Esophagus squamous epithelium (tissue), 5 donors: ENCODE measurements at places on chromosomes 1 and 21. TPM values are rescaled to one million over a fixed set of nuclear protein-coding genes. Genes with fewer than 3 reads are reported as not detected.

DNA sequence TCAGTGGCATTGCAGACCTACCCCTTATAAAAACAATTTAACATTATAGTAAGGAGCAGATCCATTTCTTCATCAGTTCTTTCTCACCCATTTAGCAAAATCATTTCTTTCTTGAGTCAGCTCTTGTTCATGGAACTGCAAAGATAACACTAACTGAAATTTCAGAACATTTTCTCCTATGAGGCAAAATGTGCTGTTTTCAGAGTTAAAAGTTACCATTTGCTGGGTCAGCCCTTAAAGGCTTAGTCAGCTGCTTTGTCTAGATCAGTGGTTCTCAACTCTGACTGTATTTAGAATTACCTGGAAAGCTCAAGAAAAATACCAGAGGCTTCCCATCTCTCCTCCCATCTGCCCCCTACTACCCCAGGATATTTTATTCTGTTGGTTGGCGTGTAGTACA is 12.2 kb downstream of the METTL13 start:
- H3K27me3 ChIP-seq: no peaks in the 10 kb centered on the region
- H3K4me3 ChIP-seq: no peak overlapping the region
- H3K4me1 ChIP-seq: no peaks in the 10 kb centered on the region
- H3K27ac ChIP-seq: no peak overlapping the region
- DNase-seq: no peak

GRCh38 chr1:228337711-228338520 is 68.7 kb downstream of the TRIM11 start:
- peaks cover 97% of the 10 kb centered on the region for H3K36me3 ChIP-seq
- no peak overlapping the region for H3K27ac ChIP-seq
- DNase-seq: no peak
- H3K27me3 ChIP-seq: no peaks in the 10 kb centered on the region

GRCh38 chr1:55007625-55008024 is 8.9 kb downstream of the BSND start:
- no peak for DNase-seq
- no peaks in the 10 kb centered on the region for H3K27me3 ChIP-seq
- H3K4me3 ChIP-seq: no peak overlapping the region
- H3K36me3 ChIP-seq: no peaks in the 10 kb centered on the region
- no peak overlapping the region for H3K27ac ChIP-seq

- H3K4me3 ChIP-seq: no peak overlapping the region
- H3K4me1 ChIP-seq: no peaks in the 10 kb centered on the region
- DNase-seq: no peak
- no peaks in the 10 kb centered on the region for H3K27me3 ChIP-seq
- peaks cover 43% of the 10 kb centered on the region for H3K36me3 ChIP-seq
Observed at GRCh38 chr1:23083714-23084480, 64.6 kb downstream of the KDM1A start.

DNA sequence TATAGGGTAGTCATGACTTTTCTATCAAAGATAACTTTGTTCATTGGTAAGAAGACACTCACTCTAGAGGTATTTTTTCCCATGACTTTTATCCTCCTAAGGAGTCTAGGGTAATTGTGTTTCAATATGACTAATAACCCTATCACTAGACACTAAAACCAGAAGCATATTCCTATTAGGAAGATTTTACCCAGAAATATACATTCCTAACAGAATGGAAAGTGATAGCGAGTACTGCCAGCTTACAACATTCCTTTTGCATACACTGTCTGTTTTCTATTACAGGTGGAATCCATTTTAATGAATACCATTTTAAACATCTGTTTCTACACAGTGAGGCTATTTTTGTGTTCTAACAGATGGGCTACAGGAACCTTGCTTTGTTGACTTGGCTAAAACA is 31.4 kb upstream of the C1orf185 start:
- no peaks in the 10 kb centered on the region for H3K36me3 ChIP-seq
- H3K27me3 ChIP-seq: no peaks in the 10 kb centered on the region
- H3K27ac ChIP-seq: no peak overlapping the region
- H3K4me3 ChIP-seq: no peak overlapping the region
- DNase-seq: no peak

GRCh38 chr1:177490036-177490639 is 319.4 kb downstream of the BRINP2 start:
- H3K27me3 ChIP-seq: no peaks in the 10 kb centered on the region
- H3K36me3 ChIP-seq: no peaks in the 10 kb centered on the region
- DNase-seq: no peak
- no peaks in the 10 kb centered on the region for H3K4me1 ChIP-seq
- H3K27ac ChIP-seq: no peak overlapping the region

DNA sequence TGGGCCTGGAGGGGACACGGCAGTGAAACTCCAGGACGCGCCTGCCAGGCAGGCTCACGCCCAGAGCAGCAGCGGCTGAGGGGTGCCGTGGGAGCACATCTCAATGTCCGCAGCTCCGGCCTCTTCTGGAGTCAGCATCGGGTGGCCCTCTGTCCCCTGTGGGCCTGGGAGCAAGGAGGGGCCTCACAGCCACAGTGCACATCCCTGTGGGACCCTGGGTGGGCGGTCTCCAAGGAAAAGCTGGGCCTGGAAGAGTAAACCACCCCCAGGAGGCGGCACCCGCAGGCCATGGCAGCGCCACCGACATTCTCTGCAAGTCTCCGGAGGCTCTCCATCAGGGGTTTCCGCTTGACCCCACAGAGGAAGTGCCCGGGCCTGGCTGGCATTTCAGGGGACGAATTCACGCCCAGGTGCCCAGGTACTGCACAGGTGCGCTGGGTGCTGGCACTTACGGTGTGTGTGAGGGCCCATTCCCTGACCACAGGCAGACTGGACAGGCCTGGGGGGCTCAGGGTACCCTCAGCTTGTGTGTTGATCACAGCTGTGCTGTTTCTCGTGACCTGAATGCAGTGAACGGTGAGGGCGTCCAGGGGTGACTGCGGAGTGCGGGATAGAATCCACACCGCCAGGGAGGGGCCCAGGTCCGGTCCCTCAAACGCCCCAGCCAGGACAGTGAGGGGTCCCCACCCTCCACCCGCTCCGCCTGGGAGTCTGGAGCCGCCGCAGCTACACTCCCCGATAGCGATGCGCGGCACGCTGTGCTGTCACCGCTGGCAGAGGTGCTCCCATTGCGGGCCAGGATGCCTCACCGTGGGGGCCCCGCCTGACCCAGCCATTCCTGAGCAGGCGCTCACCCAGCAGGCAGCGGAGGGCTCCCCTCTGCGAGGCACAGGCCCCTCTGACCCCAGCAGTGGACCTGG is 16.6 kb upstream of the RNF223 start:
- H3K27ac ChIP-seq: no peak overlapping the region
- no peak for DNase-seq
- no peaks in the 10 kb centered on the region for H3K27me3 ChIP-seq
- H3K4me3 ChIP-seq: no peak overlapping the region

DNA sequence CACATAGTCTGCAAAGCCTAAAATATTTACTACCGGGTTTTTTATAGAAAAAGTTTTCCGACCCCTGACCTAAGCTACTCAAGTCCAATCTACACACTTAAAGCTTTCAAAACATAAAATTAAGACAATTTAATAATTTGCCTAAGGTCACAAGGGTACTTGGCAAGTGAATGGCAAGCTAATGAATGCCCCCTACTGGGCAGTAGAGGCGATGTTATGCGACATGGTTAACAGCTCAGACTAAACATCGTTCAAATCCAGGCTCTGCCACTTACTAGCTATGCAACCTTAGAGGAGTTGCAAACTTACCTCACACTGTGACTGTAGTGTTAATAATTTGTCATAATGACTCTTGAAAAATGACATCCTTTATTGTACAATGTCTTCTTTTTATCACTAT is 317.2 kb upstream of the NFIA start:
- no peak for DNase-seq
- no peak overlapping the region for H3K27ac ChIP-seq
- no peaks in the 10 kb centered on the region for H3K36me3 ChIP-seq
- H3K4me3 ChIP-seq: no peak overlapping the region

The OR6N1 gene
- total RNA-seq: not detected

The ZBTB18 gene
- total RNA-seq: 3.8 TPM

The OR2L3 gene
- total RNA-seq: not detected

The CEP104 gene
- 20.2 TPM for total RNA-seq

The CD1D gene
- total RNA-seq: 1.7 TPM
